ENCODE measurements at places on chromosomes 4 and X. TPM values are rescaled to one million over a fixed set of nuclear protein-coding genes. Genes with fewer than 3 reads are reported as not detected.

ARL9 gene
- total RNA-seq, result 0.11 TPM

EDA gene
- 0.10 TPM for total RNA-seq

CXXC4 gene
- total RNA-seq, result not detected

SPANXC gene
- not detected for total RNA-seq

MAGEC1 gene
- total RNA-seq, result not detected

NPY5R gene
- total RNA-seq, result not detected

PLAC1 gene
- not detected for total RNA-seq

HSFX2 gene
- not detected for total RNA-seq

S100G gene
- total RNA-seq, result not detected

ASB12 gene
- total RNA-seq, result not detected

ARAP2 gene
- not detected for total RNA-seq

SLIT2 gene
- 119 TPM for total RNA-seq

MAGEB10 gene
- not detected for total RNA-seq

STPG2 gene
- total RNA-seq, result not detected

MAGEA11 gene
- total RNA-seq, result not detected

DGAT2L6 gene
- not detected for total RNA-seq

ZDHHC15 gene
- total RNA-seq, result not detected

NDP gene
- total RNA-seq, result not detected

STK32B gene
- total RNA-seq, result 0.12 TPM

FGD1 gene
- total RNA-seq, result 17.9 TPM

IL2RG gene
- not detected for total RNA-seq

SORBS2 gene
- 3.6 TPM for total RNA-seq

CLGN gene
- not detected for total RNA-seq

ZCCHC18 gene
- total RNA-seq, result 0.15 TPM

SMIM10L2A gene
- not detected for total RNA-seq

GYPB gene
- total RNA-seq, result not detected

AMBN gene
- total RNA-seq, result not detected

P2RY4 gene
- total RNA-seq, result not detected

CCDC160 gene
- not detected for total RNA-seq

MAGEA2B gene
- total RNA-seq, result not detected

CTPS2 gene
- total RNA-seq, result 5.9 TPM

GDPD2 gene
- not detected for total RNA-seq

TASL gene
- total RNA-seq, result not detected

GABRA4 gene
- total RNA-seq, result not detected

RBM46 gene
- total RNA-seq, result not detected

DMP1 gene
- not detected for total RNA-seq

NDNF gene
- total RNA-seq, result not detected

YIPF6 gene
- total RNA-seq, result 41.4 TPM

RHOXF1 gene
- total RNA-seq, result not detected

TRPC5OS gene
- not detected for total RNA-seq
